ENCODE measurements at places on chromosomes 7 and 10.

DNA sequence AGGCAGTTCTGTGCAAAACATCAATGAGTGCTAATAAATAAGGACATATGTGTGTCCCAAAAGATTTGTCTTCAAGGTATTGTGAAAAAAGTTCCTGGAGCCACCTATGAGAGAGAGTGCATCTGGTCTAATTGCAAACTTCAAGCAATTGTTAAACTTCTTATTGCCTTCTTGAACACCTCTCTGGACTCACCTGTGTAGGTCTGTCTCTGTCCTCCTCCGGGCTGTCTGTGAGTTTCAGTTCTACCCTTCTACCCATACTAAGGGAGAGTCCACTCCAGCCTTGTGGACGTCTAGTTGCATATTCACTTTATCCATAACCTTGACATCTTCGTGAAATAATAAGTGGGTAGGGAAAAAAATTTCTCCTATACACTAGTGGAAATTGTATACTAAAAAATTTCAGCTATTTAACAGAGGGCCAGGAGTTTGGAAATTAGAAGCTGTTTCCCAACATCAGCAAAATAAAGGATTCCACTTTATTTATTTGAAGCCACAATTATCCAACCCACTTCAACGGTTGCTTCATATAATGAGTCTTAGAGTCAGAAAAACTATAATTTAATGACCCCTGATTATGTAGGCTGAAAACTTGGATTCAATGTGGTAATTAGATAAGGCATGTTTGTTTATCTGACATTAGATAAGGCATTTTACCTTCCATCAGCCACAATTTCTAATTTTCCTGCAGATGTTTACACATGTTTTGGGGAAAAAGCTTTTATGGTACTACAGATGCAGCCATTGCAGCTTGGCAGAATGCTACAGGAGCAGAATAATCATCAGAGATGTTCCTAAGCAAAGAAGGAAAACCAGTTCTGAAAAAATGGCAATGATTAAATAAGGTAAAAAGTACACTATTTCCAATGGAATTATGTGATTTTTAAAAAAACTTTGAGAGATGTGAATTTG, 150.8 kb upstream of the FAM3C start:
- no peak for DNase-seq

DNA sequence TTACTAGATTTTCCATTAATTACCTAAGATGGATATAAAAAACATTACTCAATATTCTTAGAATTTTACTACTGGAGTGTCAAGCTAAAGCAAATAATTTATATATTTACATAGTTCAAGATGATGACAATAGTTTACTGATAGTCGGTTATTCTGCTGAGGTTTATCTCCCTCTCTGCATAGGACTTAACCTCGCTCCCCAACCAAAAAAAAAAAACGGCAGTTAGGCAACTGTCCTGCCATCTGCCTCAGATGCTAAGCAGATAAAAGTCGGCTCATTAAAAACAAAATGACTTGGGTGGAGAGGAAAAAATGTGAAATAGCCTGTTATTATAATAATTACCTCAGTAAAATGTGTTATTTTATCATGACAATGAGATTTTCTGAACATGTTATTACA, 14.0 kb upstream of the ITGB8 start:
- DNase-seq = no peak

DNA sequence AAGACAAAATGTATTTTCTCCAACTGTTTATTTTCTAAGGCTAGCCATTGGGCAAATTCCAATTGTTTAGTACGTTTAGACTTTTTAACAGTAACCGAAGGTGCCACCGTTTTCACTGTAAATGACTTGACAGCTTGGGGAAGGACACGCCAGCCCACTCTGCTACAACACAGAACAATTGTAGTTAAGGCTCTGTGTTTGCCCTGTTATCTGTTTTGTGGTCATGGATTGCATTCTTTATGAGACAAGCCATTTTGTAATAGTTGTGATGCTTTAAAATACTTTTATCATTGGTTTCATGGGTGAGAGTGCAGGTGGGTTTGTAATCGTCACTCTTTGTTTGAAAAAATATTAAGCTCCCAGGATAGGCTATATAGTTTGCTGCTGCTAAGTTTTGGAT, 6.6 kb upstream of the PITRM1 start:
- DNase-seq = no peak

- no peak for DNase-seq
Observed at GRCh38 chr10:43399320-43400310, 9.4 kb downstream of the HNRNPF start.

DNA sequence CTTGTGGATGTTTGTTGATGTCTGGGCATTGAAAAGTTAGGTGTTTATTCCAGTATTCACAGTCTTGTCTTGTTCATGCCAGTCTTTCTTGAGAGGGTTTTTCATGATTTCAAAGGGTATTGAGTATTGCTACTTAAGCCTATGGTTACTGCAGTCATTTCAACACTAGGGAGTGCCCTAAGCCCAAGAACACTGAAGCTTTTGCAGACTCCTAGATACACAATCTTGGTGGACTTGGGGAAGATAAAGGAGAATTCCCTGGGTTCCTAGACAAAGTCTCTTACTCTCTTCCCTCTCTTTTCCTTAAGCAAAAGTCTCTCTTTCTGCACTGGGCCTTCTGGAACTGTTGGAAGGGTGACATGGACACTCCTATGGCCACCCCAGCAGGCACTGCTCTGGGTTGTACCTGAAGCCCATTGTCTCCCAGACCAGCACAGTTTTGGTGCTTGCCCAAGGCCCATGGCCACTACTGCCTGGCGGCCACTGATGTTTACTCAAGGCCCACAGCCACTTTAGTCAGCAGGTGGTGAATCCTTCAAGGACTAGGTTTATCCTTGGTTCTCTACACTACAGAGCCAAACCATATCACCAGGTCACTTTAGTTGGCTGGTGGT, 24.9 kb downstream of the SAMD9 start:
- DNase-seq = no peak

DNA sequence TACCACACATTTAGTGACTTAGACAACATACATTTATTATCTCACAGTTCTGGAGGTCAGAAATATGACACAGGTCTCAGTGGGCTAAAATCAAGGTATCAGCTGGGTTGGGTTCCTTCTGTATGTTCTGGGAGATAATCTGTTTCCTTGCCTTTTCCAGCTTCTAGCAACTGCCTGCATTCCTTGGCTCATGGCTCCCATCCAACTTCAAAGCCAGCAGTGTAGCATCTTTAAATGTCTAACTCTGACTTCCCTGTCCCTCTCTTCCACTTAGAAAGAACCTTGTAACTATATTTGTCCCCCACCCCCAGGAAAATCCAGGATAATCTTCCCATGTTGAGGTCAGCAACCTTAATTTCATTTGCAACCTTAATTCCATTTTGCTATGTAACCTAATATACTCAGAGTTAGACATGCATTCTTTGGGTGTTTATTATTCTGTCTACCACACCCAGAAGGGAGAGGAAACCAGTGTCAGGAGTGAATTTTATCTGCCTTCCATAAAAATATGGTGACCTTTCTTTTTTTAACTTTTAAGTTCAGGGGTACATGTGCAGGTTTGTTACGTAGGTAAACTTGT, 57.3 kb upstream of the SMIM30 start:
- no peak for DNase-seq

DNA sequence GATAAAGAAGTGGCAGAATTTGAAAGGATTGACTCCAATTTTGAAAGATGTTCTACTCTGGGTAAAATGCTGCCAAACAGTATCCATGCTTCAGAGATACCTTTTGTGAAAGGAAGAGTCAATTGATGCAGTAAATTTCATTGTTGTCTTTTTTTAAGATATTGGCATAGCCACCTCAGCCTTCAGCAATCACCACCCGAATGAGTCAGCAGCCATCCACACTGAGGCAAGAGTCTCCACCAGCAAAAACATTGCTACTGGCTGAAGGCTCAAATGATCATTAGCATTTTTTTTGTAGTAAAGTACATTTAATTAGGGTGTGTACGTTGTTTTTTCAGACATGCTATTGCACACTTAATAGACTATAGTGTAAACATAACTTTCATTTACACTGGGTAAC, 31.7 kb upstream of the CYP26C1 start:
- no peak for DNase-seq

- DNase-seq = peak; percentile 47
Observed at GRCh38 chr7:155009570-155010157, 6.7 kb upstream of the PAXIP1 start.

- no peak for DNase-seq
Observed at GRCh38 chr7:115221456-115221855, 299.6 kb downstream of the MDFIC start.

GRCh38 chr10:23258516-23258915, 66.4 kb downstream of the PTF1A start:
- no peak for DNase-seq

DNA sequence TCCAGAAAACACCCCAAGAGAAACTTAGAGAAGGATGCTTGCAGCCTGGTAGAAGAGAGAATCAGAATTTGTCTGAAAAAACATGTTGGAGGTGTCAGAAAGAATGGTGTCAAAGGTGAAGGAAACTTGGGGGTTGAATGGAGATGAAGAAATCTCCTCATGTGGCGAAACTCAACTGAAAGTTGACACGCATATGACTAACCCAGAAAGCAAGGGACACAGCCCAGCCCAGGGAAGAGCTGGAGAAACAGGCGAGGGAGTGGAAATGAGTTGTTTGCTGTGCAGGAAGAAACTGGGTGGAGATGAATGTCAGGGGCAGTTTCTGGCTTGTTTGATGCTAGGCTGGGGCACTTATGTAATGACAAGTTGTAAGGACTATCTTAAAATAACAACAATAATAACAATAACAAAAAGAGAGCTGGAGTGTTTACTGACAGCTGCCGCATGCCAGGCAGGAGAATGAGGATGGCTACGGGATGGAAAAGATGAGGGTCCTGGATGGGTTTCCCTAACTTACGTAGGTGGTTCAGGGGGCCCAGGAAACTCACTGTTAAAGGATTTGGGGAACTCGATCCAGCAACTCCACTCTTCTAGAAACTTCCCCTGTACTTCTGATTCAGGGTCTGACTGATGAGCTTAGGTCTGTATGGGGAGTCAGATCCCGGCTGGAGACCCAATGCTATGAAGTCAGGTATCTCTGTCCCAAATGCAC, 57.4 kb downstream of the MAP3K8 start:
- DNase-seq = no peak

DNA sequence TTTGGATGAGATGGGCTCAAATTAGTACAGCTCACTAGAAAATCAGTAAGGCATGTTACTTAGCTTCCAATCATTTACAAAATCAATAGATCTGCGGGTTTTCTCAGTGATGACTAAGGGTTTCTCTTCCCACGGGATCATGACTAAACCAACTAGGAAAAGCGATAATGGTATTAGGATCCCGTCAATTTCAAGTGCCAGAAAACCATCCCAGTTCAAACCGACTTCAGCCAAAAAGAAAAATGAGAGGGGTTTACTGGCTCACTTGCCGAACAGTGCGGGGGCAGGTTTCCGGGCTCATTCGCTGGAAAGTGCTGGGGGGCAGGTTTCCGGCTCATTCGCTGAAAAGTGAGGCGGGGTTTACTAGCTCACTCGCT, 62.1 kb upstream of the LYZL2 start:
- no peak for DNase-seq

GRCh38 chr10:18450298-18450697, 201.1 kb downstream of the NSUN6 start:
- no peak for DNase-seq

GRCh38 chr7:41416208-41416595, 286.7 kb downstream of the INHBA start:
- no peak for DNase-seq

GRCh38 chr7:7272294-7272693, 90.0 kb downstream of the C1GALT1 start:
- DNase-seq = no peak

- DNase-seq = no peak
Observed at GRCh38 chr10:10007957-10008356, 1009.7 kb upstream of the CELF2 start.

GRCh38 chr7:8435095-8435494, 1.7 kb downstream of the NXPH1 start:
- DNase-seq = no peak

- DNase-seq = no peak
Observed at GRCh38 chr7:47937711-47938573, 10.3 kb downstream of the PKD1L1 start.

DNA sequence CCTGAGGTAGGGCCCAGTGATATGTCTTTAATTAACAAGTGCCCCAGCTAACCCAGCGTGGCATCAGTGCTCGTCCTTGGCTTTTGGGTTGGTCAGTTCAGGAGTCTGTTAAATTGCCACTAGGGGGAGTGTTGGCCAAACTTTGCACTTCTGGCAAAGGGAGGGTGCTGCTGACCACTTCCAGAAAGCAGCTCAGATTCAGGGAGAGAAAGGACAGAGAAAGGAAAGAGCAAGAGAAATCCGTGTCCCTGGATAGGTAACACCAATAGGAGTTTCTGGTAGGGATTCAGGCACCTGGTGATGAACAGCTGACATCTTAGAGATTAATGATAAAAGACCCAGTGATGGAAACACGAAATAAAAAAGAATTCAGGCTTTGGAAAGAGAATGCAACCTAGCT, 243.1 kb upstream of the AOAH start:
- no peak for DNase-seq

DNA sequence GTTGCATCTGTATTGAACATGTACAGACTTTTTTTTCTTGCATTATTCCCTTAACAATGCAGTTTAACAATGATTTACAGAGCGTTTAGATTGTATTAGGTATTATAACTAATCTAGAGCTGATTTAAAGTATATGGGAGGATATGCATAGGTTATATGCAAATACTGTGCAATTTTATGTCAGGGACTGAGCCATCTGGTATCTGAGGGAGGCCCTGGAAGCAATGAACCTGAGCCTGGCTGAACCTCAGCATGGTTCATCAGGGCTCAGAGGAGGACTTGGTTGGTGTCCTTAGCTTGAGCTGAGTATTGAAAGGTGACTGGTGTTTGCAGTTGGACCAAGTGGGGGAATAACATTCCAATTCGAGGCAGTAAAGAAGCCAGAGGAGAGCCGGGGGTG, 4.8 kb downstream of the ADCK2 start:
- DNase-seq = no peak

DNA sequence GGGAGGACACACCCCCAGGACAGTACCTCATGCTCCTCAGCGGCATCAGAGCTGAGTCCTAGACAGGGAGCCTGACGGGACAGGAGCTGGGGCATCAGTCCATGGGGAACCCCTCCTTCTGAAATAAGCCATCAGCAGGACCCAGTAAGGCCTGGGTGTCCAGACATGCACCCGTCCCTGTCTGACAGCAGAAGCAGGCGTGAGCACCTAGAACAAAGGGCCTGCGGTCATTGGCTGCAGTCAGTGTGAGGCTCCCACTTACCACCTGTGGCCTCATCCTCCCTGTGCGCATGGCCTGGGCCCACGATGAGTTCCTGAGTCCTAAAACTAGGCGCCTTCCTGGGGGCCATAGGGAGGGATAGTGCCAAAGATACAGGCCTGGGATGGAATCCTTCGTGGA, 484.7 kb downstream of the PTPRN2 start:
- no peak for DNase-seq

DNA sequence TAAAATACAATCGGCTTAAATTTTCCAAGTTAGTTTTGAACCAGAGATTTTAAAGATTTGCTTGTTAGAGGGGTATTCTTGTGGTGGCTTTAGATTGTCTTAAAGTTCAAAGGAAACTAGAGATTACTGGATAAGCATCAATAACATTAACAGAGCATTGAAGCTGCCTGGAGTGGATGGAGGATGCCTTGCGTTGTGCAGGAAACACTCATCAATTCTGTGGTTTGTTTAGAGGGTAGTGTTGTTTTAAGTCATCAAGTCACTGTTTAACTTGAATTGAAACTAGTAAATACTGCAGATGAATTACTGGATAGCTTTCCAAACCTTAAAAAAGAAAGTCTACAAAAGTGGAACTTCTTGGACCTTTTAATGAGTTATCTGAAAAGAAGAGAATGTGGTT, 218.6 kb downstream of the CELF2 start:
- peak; percentile 53 for DNase-seq

Data from activated CD4-positive, alpha-beta T cell treated with anti-CD3 and anti-CD28 coated beads for 48 hours (primary cell).